Trophoblast cell (in vitro differentiated cells and primary cell): ENCODE measurements at places on chromosomes 2 and 18.

DNA sequence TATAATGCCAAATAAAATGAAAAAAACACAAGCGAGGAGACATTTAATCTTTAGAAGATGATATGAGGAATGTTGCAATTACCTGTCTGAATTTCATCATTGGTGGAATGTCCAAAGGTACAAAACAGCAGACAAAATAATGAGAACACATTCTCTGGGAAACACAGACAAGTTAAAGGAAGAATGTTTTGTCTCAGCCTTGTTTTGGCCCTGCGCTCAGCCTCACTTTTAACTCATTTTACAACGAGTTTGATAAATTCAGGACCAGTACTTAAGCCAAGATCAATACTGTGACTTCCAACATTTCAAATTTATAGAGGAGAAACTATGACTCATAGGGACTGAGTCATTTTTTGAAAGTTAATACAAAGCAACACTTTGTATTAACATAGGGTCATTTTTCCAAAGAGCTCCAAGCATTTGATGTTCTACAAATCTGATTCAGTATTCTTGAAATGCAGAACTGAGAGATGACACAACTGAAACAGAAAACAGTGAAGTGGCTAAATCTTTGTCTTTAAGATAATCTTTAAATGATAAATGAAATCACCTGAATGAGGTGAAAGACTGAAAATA is 833.2 kb upstream of the CHAC2 start:
- peak; percentile 50 for DNase-seq

GRCh38 chr2:196566961-196567666 is 72.4 kb upstream of the CCDC150 start:
- no peak for DNase-seq

- DNase-seq = no peak
These were observed 5.2 kb downstream of the PARD6G start for GRCh38 chr18:80241919-80242777.

DNA sequence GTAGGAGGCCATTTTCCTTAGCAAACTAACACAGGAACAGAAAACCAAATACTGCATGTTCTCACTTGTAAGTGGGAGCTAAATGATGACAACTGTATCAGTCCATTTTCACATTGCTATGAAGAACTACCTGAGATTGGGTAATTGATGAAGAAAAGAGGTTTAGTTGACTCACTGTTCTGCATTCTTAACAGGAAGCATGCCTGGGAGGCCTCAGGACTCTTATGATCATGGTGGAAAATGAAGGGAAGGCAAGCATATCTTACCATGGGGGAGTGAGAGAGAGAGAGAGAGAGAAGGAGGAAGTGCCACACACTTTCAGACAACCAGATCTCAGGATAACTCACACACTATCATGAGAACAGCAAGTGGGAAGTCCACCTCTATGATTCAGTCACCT is 105.3 kb downstream of the PARD3B start:
- no peak for DNase-seq

- DNase-seq = no peak
These were observed 196.9 kb downstream of the NRP2 start for GRCh38 chr2:205878999-205879762.

GRCh38 chr2:9100080-9100876 is 96.8 kb upstream of the MBOAT2 start:
- no peak for DNase-seq

- DNase-seq = no peak
These were observed 68.1 kb downstream of the DNER start for GRCh38 chr2:229646186-229646723.

DNA sequence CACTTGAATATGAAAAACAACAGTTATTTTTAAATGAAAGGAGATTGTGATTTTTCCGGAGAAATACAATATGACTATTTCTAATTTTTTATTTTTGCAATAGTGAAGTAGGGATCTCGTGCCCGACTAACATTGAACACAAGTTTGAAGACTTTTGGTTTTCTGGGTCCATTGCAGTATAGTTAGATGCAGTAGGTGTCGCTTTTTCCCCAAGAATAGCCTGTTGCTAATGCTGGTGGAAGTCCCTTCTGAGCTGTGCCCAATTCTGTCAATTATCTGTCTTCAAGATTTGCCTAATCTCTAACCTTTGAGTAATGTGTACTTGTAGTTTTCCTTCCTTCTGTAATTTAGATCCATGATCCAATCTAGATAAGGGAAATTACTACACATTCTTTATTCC is 36.5 kb downstream of the SEMA4F start:
- peak; percentile 82 for DNase-seq

GRCh38 chr18:22088029-22088428 is 81.4 kb upstream of the GATA6 start:
- DNase-seq = no peak

GRCh38 chr2:182015334-182016109 is 29.9 kb downstream of the PPP1R1C start:
- no peak for DNase-seq
